Psoas muscle (tissue), 8 donors: ENCODE measurements at places on chromosomes 5 and 9. TPM values are rescaled to one million over a fixed set of nuclear protein-coding genes. Genes with fewer than 3 reads are reported as not detected.

The GARIN3 gene
- not detected for total RNA-seq

- DNase-seq: no peak
Observed at GRCh38 chr5:14142202-14142826, 828 bp upstream of the TRIO start.

DNA sequence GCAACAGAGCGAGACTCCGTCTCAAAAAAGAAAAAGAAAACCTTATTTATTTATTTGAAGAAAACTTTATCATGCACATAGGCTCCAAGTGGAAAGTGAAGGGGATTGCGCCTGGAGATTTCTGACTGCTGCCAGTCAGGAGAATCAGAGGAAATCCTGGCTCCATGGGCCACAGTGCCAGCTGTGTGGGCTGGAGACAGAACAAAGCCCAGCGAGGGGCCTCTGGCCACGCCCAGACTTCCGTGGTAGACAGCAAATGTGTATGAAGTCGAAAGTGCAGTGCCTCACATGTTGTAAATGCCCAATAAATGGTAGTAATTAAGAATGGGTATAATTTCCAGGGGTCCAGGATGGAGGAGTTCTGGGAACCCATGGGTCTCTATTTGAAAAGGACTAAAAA is 75.8 kb upstream of the WWC1 start:
- no peak for DNase-seq

- no peak for DNase-seq
Observed at GRCh38 chr5:139763930-139764791, 31.4 kb upstream of the PSD2 start.
